HFF-Myc (cell line): ENCODE measurements at places on chromosomes 1 and 21.

DNA sequence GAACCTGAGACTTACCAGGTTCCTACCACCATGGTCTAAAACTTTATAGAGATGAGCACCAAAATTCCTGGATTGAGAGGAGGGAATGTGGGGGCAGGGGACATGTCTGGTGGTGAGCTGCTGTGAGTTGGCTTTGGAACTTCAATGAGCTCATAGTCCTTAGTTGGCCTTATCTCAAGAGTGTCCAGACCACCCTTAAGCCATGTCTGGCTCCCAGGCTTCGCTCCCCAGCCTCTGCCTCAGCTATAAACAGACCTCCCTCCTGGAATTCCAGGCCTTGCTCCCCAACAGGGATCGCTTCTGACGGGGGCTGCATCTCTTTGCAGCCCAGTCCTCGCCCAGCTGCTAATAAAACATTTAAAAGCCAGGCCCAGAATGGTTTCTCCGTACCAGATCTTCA lies 19.5 kb downstream of the ATF3 start:
- DNase-seq: no peak

DNA sequence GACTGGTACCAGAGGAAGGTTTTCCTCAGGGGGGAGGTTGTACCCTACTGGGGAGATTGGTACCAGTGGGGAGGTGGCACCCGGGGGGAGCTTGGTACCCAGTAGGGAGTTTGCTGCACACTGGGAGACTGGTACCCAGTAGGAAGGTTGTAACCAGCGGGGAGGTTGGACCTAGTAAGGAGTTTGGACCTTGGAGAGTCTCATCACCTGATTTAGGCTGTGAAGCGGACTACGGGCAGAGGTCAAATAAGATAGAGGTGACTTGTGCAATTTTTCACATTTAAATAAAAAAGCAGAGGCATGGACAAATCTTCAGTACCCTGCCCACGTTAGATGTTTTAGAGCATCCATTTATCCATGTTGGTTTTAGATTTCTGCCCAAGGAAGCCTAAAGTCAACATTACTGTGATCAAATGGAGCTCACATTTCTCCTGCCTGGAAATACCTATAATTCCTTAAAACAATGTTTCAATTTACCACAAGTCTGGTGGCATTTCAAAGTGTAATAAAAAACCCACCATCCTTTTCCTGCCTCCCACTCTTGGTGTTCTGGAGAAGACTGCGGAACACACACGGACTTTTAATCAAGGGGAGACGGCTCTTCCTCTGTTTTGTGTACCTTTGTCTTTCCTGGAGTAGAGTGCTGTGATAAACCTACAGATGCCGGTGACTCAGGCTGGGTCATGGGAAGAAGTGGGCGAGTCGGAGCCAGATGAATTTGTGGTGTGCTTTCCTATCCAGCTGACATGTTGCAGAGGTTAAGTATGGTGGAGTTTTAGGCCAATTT lies 36.2 kb upstream of the MRPS6 start:
- DNase-seq: peak; percentile 32

- DNase-seq: no peak
Observed at GRCh38 chr1:201732351-201732750, 96.6 kb upstream of the IPO9 start.

DNA sequence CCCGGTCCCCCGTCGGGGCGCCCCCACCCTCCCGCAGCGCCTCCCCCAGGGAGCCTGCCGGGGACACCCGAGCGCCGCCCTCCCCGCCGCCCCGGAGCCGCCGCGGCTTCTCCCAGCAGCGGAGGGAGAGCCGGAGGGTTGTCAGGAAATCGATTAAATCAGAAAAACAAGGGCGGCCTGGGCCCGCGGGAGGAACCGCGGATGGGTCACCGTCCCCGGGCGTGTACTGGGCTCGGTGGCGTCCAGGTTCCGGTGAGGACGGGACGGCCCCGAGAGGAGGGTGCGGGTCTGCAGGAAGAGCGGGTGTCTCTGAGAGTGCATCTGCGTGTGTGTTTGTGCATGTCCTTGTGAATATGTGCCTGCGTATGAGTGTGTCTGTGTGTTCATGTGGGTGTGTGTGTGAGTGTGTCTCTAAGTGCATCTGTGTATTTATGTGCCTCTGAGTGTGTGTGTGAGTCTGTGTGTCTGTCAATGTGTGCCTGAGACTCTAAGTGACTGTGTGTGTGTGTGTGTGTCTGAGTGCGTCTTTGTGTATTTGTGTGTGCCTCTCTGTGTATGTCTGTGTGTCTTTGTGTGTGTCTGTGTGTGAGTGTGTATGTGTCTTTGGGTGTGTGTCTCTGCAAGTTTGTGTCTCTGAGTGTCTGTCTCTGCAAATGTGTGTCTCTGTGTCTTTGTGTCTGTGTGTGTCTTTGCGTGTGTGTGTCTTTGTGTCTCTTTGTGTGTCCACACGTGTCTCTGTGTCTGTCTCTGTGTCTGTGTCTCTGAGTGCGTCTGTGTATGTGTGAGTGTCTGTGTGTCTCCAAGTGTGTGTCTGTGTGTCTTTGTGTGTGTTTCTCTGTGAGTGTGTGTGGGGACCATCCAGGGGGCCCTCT lies 1.1 kb downstream of the SPSB1 start:
- DNase-seq: no peak

- DNase-seq: no peak
Observed at GRCh38 chr21:46199436-46200373, 15.4 kb upstream of the SPATC1L start.

DNA sequence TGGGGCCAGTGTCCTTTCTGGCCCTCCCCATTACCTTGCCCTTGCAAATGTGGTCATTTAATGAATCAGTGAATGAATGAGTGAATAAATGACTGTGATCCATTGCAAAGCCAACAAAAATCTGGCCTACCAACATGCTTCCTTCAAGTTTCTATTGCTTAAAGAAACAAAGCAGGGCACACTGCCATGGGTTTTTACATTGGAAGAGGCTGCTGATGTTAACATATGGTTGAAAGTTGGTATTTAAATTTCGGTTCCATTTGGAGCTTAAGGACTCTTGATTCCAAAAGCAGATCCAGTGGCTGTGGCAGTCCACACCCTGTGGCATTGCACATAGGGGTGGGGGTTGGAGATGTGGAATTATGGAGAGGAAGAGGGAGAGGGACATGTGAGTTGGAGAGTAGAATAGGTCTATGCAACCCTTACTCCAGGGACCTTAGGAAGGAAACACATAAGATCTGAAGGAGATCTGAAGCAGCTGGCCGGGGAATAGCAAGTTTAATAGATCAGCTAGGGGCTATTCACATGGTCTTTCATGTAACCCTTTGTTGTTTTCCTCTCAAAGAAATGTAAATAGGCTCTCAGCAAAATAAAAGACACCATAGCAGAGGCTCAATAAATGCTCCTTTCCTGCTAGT lies 7.2 kb downstream of the ABCA4 start:
- DNase-seq: no peak

GRCh38 chr21:32392299-32392879 lies 423 bp downstream of the URB1 start:
- DNase-seq: no peak

GRCh38 chr1:181413195-181413815 lies 70.0 kb upstream of the CACNA1E start:
- no peak for DNase-seq

GRCh38 chr1:91070298-91070697 lies 48.5 kb upstream of the ZNF644 start:
- DNase-seq: no peak
